ENCODE measurements at places on chromosomes 6 and 20.

DNA sequence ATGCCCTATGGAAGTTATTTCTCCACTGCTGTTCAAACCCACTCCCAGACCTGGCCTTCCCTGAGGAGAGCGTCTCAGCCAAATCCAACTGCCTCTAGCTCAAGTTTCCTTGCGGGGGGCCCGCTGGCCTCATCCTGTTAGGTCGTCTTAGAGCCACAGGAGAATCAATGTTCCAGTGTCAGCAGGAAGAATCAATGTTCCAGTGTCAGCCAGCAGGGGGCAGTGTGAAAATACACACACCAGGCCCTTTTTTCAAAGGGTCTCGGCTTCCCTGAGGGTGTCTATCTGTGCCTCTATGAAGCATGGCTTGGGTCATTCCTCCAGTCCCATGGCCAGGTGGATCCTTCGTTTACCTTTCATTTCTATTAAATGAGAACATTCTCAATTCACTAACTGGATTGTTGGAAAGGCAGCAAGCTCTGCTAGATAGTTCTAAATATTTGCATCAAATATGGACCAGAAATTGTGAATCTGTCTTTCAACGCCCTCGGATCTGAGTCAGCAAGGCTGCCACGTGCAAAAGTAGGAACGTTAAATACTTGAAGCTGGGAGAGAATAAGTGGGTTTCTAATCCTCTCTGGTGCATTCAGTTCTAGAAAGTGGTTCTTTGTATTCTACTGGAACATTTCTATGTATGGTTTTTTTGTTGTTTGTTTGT, 19.2 kb downstream of the PRND start:
- peak; percentile 63 for DNase-seq

DNA sequence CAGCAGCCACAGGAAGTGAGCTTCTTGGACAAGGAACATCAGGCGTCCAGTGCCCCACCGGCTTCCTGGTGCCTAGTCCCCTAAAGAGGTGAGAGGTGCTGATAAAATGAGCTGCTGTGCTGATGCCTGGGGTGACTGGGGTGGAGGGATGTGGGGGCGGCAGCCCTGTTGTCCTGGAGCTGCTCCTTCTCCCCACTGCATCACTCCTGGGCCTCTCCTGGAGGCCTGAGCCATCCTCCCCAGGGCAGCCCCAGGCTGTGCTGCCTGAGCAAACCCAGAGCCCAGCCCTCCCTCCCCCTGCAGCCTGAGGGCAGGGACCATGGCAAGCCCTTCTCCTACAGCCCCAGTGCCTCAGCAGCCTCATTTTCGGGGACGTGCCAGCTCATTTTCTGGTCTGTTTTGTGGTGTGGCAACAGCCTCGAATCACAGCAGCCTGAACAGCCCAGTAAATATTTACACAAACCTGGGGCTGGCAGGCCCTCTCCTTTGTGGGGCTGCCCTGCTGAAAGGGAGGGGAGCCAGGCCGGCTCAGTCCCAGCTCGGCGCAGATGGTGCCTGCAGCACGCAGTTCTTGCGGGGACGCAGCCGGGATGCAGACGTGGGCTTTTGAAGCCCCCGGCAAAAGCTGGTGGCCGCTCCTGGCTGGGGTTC, 259.9 kb downstream of the DLL1 start:
- no peak for DNase-seq

GRCh38 chr6:35401514-35401913, 50.6 kb upstream of the FANCE start:
- DNase-seq = no peak

DNA sequence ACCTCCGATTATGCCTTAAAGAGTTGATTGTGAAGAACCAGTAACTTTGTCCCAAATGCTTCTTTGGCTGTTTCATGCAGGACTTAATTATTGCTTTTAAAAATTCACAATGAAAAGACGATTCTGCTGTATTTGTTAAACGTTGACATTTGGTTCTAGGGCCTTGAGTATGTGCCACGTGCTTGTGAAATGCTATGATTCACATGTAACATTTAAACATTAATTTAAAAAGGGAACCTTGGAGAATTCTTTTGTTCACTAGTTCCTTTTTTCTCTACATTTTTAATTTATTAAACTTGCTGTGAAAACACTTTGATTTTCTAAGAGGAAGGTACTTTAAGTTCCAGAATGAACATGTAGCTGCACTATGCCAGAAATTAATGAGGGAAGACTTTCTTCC, 9.5 kb downstream of the GZF1 start:
- DNase-seq = no peak

- no peak for DNase-seq
Measured at GRCh38 chr6:56840467-56841380, 114.2 kb upstream of the BEND6 start.

DNA sequence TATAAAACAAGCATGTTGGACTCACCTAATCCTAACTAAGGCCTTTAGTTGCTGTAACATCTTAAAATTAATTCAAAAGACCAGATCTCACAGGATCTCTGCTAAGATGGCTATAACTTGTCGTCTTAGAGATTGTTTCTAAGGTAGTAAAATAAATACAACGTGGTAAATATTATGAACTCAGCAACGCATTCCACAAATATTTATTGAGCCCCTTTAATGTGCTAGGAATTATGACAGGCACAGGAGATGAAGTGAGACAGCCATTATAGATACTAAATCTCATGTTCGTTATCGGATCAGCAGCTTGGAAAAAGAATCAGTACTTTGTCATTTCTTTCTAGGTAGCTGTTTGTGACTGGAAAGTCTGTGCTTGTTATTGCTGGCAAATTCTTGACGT, 20.9 kb upstream of the MCM3 start:
- no peak for DNase-seq

- no peak for DNase-seq
Measured at GRCh38 chr6:31450751-31451150, 47.2 kb upstream of the MICB start.

GRCh38 chr6:88584581-88585275, 378.7 kb downstream of the RNGTT start:
- DNase-seq = no peak

- DNase-seq = no peak
Measured at GRCh38 chr20:45432294-45432693, 16.4 kb downstream of the PIGT start.

DNA sequence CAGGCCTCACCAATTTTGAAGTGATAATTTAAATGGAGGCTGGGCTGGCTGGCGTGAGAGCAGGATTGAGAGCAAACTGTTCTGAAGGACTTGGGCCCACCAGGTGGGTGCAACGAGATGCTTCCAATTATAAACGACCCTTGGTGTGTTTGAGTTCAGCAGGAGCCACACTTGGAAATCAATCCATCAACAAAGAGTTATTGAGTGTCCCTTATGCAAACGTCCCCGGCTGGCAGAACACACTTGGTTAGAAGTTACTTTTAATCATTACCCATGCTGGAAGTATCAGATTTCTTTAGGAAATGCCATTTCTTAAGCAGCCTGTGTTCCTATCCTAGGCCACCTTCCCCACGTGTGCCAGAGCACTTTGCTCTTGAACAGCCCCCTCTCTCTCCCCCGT, 37.8 kb upstream of the ZNF831 start:
- no peak for DNase-seq

- DNase-seq = no peak
Measured at GRCh38 chr20:8413691-8414090, 281.6 kb downstream of the PLCB1 start.

GRCh38 chr6:37315157-37315515, 38.6 kb upstream of the RNF8 start:
- DNase-seq = no peak

DNA sequence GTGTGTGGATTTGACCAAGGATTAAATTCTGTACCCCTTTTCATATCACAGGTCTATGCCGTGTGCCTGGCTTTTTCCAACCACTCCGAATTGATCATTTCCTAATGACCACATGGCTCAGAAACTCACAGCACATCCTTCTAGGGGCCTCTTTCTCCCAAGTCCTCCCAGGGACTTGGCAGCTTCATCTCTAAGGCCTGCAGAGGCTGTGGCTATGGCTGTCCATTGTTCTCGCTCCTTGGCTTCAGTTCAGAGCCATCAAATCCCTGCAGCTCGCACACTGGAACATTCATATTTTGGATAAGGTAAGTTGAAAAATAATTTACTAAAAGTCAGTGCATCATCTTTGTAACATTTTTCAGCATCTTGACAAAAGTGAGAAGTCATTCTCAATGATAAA, 497.2 kb upstream of the CDH4 start:
- DNase-seq = no peak

DNA sequence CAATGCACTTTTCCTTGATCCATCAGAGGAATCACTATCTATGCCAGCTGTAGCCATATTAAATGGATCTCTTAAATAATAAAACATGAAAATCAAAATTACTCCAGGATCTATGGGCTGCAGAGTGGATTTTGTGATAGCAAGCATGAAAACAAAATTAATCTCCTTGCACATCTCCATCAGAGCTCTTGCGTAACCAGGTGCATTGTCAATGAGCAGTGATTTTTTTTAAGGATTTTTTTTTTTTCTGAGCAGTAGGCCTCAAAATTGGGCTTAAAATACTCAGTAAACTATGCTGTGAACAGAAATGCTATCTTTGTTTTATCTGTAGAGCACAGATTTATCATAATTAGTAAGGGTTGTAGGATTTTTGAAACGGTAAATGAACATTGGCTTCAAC, 11.5 kb upstream of the CST3 start:
- no peak for DNase-seq

GRCh38 chr6:38646166-38646878, 6.6 kb upstream of the BTBD9 start:
- DNase-seq = no peak

GRCh38 chr6:141248021-141248799, 884.5 kb upstream of the GJE1 start:
- no peak for DNase-seq

- DNase-seq = no peak
Measured at GRCh38 chr6:162862462-162862861, 134.7 kb downstream of the PACRG start.

GRCh38 chr6:15272562-15272961, 26.7 kb downstream of the JARID2 start:
- no peak for DNase-seq

GRCh38 chr6:116166369-116166768, 40.4 kb upstream of the COL10A1 start:
- DNase-seq = no peak

GRCh38 chr6:79586548-79586947, 44.6 kb upstream of the SH3BGRL2 start:
- DNase-seq = no peak

- no peak for DNase-seq
Measured at GRCh38 chr20:42406826-42407225, 782.9 kb downstream of the PTPRT start.

GRCh38 chr20:37396416-37397075, 50.6 kb downstream of the SRC start:
- DNase-seq = no peak

- no peak for DNase-seq
Measured at GRCh38 chr20:1949347-1950100, 44.3 kb downstream of the PDYN start.

GRCh38 chr20:426566-426965, 18.5 kb downstream of the RBCK1 start:
- DNase-seq = no peak

GRCh38 chr6:169811072-169811471, 59.6 kb downstream of the ERMARD start:
- DNase-seq = no peak

GRCh38 chr6:109002051-109002697, 92.5 kb downstream of the SESN1 start:
- no peak for DNase-seq

- DNase-seq = no peak
Measured at GRCh38 chr6:127484212-127484863, 25.1 kb upstream of the KIAA0408 start.

GRCh38 chr6:89940225-89941027, 46.2 kb downstream of the GJA10 start:
- DNase-seq = peak; percentile 60

DNA sequence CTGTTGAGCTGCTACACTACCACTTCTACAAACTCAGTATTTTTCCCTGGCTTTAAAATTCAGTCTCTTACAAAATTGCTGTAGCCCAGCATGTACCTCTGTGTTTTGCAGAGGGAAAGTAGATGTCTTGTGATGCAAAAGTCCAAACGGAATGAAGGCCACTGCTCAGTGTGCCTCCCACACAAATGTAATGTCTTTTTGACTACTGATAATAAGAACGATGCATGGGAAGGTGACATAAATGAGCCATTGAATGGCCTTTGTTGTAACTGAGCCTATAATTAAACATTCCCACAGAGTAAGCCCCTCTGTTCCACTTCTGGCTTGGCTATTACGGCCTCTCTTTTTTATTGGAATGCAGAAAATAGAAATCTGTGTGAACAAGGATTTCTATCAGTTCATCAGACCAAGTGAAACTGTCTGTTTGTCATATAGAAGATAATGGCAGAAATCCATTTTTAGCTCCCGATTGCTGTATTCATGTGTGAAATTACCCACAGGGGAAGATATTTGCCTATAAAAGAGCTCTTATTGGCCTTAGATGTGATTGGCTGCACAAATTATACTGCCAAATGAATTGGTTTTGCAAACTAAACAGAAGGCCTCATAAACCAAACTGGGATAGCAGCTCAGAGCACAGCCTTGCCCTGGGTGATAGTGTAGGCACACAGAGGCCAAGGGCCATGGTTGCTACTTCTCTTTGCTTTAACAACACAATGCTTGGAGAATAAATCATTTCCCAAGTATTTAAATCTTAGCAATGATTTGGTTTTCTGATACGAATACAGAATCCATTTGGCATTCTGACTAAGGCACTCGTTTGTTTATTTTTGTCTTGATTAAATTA, 241.5 kb upstream of the PLN start:
- no peak for DNase-seq

- peak; percentile 34 for DNase-seq
Measured at GRCh38 chr6:167141667-167142432, 15.9 kb downstream of the GPR31 start.

GRCh38 chr6:71114986-71115385, 158.1 kb upstream of the B3GAT2 start:
- no peak for DNase-seq

DNA sequence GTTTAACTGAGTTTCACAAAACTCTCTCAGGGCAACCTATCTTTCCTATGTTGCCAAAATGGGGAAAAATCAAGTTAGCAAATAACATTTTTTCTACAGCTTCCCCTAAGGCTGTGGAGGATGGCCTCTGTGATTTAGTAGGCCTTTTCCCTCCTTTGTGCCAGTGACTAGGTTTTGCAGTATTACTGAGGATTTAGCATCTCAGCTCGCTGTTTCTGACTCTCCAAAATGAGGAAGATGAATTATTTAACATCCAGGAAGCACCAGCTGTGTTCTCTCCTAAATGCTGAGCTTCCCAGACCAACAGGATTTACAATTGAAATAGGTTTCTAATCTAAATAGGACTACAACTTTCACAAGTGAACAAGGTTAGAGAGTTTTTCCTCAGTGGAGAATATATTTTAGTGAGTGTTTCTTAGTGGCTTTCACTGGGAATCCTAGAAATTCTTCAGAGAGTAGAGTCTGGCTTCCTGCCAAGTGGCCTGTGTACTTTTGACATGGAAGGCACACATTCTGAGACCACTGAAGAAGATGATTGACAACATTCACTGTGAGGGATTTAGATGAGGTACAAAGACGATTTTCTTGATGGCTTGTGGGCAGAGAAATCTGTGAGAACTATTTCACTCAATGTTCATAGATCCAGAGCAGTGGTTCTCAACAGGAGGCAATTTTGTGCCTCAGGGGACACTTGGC, 62.4 kb downstream of the PTCHD4 start:
- no peak for DNase-seq
